Activated CD4-positive, alpha-beta T cell treated with anti-CD3 and anti-CD28 coated beads, Interleukin-2, amount 10 ng/mL, durations not matched to agents 24 days and 14 days (primary cell): ENCODE measurements at places on chromosomes 3 and 15. TPM values are rescaled to one million over a fixed set of nuclear protein-coding genes. Genes with fewer than 3 reads are reported as not detected.

The REC114 gene
- not detected in 2 replicates for total RNA-seq

The CTXND1 gene
- not detected in 2 replicates for total RNA-seq

The NRG4 gene
- not detected in 2 replicates for total RNA-seq

The TF gene
- total RNA-seq = 0.02 and 0.26 TPM in 2 replicates
